ENCODE measurements at places on chromosomes 6 and 20.

DNA sequence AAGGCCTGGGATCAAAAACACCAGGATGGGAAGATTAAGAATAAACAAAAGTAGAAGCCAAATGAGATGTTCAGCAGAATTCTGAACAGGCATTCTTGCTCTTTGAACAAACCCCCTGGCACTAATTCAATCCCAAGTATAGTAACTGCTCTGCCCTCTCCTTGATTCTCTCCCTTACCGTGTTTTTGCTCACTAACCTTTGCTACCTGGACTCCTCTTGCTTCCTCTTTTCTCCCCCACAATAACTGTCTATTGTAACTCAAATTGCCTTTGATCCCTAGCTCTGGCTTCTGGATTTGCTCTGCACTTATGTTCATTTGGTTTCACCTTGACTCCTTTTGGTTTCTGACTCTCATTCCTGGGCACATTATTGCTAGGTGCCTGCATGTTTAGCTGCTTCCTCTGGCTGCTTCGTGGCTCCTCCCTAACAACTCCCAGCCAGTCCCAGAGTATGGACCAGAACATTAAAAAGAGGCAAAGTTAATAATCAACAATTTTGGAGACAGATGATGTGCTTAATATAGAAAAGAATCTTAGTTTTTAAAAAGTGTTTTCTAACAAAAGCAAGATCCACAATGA is 65.4 kb upstream of the PHIP start:
- no peak for DNase-seq

DNA sequence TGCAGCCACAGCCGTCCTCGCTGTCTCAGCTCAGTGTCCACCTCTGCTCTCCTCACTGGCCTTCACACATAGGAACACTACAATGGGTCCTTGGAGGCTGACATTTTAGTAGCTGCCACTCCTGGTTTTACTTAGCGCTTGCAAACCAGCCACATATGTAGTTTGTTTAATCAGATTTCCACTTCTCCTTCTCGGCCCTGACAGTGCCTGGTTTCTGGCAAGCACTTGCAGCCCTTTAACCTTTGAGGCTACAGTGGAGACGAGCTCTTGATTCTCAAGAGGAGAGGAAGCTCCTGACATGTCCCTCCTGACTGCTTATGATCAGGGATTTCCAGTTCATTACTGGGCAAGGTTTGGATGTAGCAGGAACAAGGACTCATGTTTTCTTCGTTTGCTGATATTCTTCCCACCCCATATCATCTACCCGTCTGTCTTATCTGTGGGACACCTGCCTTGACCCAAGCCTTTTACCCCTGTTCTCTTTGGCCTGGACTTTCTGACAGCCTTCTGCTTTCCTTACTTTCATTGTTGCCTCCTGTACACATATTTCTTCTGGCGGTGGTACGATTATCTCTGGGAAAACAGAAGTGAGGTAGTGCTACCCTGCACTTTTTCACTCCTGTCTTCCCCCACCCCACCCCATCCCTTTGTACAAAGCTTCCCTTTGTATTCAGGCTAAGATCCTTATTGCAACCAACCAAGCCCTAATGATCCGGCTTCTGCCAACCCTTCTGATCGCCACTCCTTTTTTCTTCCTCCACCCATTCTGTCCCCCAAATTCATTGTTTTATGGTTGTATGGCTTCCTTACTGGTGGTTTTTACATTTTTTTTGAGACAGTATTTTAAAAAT is 31.2 kb downstream of the CEP43 start:
- DNase-seq: no peak

DNA sequence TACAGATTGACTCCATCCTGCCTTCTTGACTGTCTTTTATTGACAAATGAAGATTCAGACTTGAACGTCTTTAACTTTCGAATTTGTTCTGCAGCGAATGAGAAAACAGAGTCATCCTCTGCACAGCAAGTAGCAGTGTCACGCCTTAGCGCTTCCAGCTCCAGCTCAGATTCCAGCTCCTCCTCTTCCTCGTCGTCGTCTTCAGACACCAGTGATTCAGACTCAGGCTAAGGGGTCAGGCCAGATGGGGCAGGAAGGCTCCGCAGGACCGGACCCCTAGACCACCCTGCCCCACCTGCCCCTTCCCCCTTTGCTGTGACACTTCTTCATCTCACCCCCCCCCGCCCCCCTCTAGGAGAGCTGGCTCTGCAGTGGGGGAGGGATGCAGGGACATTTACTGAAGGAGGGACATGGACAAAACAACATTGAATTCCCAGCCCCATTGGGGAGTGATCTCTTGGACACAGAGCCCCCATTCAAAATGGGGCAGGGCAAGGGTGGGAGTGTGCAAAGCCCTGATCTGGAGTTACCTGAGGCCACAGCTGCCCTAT is 12.2 kb downstream of the BRD2 start:
- DNase-seq: no peak

DNA sequence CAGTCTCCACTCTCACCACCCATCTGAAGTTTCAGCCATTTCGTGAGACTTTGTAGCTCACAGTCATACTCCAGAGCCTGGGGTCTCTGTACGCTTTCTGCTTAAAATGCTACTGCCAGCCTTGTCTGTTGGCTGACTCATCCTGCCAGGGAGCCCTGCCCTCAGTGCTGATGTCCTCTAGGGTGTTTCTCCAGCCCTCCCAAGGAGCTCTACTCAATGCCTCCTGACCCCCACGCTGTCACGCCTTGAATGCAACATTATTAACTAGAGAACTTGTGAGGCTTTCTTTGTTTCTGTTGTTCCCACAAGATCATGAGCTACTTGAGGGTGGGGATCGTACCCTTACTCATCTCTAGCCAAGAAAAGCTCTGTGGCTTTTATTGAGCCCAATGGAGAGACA is 20.1 kb downstream of the KIF16B start:
- DNase-seq: no peak

GRCh38 chr6:168161371-168161750 is 82.3 kb upstream of the FRMD1 start:
- no peak for DNase-seq

DNA sequence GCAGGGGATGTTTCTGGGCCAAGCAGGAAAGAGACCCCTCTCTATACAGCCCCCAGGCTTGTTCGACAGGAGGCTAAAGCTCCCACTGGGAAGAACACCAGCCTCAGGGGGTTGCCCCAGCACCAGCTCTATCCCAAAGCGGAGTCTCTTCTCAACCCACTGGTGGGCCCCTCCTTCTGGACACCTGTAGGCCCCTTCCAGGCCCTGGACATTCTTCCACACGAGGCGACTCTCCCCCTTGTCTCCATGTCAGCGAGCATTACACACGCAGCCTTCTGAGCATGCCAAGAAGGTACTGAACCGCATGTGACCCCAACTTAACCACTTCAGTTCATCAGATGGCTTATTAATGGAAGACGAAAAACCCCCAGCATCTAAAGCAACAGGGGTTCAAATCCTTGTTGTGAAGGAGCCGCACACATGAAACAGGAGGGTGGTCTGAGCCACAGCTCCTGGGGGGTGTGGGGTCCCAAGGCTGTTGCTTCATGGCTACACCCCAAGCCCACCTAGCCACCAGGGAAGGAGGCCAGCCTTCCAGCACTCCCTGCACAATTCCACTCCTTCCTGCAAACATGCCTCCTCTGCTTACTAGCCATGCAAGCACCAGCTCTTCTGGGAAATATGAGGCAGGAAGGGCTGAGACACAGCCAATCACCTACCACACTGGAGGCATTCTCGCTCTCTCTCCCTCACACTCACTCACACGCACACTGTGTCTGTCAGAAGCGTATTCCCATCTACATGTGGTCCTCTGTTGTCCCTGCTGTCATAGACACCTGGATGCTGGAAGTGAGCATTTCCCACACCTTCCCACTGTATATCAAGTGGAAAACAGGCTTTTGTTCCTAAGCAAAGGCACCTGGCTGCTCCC is 104.5 kb downstream of the NOL4L start:
- DNase-seq: no peak

GRCh38 chr6:116351101-116351500 is 19.6 kb upstream of the DSE start:
- no peak for DNase-seq

DNA sequence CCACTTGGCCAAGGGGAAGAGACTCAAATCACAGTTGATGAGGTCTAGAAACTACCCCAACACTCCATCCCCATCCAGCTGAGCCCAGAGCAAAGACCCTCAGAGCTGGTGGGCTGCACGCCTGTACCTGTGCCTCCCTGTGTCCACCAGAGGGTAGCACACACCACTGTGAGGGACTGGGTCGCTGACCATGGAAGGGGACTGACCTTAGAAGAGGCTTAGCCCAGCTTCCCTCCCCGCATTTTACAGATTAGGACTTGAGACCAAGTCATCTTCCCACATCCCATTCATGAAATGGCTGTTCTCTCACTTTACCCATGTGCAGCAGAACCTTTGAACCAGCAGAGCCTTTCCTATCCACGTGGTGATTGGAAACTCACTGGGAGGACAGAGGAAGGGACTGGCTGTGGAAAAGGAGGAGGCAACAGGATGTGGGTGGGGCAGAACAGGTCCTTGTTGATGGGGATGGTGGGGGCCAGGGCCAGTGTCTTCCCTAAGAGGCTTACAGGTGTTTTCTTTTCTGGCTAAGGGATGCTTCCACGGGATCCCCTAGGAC is 44.3 kb downstream of the CPXM1 start:
- DNase-seq: no peak

DNA sequence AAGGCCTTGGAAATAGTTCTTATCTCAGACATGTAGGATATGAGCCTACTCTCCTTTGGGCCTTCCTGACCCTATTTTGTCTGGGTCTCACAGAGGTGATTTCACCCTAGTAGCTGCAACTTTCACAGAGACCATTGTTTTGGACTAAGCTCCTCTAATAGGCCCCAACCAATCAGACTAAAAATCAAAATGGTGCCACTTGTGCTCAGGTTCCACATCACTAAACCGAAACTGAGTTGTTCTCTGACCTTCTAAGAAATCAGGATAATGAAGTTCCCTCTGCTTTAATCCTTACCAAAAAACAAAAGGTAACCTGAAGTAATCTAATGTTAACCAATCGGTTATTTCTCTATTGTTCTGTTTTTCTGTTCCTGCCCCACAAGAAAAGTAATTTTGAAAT is 143.6 kb downstream of the CD24 start:
- no peak for DNase-seq

DNA sequence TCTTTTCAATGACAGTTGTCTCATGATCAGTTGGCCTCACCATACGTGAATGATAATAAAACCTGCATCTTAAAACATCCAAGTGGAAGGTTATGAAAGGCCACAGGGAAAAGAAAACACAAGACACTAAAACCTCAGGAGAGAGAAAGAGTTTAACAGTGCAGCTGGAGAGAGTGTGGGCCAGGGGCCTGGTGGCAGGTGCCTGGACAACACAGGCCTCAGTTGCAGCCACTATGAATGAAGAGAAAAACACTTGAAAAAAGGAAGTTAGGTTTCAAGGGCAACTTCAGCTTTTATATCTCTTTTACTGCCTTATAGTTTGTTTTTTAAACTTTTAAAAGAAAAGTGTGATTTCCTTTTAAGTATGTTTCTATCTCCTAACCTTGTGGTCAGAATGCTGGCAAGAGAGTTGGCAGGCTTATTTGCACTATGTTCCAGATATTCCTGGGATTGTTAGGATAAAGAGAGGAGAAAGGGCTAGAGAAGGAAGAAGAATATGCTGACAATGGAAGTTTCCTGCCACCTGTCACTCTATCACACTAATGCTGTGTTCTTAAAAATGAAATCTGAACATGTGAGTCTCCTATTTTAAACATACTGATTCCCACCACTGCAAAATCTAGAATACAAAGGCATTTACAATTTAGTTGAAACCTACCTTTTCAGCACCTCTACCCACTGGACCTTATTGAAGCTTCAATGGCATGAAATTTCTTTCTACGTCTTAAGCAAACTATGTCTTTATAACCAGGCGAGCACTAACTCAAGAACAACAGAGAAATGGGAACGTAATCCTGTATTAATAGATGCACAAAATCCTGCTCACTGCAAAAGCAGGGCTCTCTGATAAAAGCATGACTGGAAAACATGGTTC is 222.4 kb downstream of the CD83 start:
- DNase-seq: no peak

Measured in NCI-H226 (cell line).